ENCODE measurements at places on chromosomes 1 and 21.

DNA sequence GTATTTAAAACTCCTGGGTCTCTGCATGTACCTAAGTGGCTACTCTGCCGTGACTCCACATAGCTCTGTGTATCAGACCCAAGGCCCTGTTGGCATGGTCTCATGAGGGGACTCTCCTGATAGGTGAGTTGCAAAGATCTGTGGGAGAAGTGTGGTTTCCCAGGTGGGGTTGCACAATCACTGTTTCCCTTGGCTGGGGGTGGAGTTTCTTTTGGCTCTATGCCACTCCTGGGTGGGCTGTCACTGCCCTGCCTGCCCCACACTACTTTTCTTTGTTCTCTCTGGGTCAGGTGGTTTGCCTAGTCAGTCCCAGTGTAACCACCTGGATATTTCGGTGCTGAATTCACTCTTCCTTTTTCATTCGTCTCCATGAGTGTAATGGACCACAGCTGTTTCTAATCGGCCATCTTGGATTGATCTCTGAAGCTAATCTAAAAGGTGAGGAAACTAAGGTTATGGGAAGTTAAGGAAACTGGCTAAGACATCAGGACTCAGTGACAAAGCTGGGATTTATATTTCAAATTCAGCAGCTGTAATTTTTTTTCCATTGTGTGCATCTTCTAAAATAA is 97.1 kb upstream of the CACYBP start:
- no peak for DNase-seq

- no peak for DNase-seq
These were observed 483.5 kb downstream of the ADGRL2 start for GRCh38 chr1:82284213-82284612.

DNA sequence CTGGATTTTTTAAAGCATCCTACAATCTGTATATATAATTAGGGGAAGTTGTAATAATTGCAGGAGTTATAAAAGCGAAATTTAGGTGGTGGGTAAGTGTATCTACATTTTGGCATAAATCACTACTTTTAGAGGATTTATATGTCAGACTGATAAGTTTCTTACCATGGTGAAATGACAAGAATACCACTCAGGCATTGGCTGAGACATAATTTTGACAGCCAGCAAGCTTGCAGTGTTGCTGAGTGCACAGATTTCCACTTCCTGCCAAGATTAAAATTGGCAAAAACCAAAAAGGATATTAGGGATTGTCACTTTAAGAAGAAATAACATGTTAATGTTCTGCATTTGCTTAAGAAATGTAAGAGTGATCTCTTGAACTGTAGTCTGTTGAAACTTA is 28.2 kb downstream of the NFIA start:
- DNase-seq = no peak

GRCh38 chr1:7264101-7264500 is 478.8 kb downstream of the CAMTA1 start:
- DNase-seq = no peak

DNA sequence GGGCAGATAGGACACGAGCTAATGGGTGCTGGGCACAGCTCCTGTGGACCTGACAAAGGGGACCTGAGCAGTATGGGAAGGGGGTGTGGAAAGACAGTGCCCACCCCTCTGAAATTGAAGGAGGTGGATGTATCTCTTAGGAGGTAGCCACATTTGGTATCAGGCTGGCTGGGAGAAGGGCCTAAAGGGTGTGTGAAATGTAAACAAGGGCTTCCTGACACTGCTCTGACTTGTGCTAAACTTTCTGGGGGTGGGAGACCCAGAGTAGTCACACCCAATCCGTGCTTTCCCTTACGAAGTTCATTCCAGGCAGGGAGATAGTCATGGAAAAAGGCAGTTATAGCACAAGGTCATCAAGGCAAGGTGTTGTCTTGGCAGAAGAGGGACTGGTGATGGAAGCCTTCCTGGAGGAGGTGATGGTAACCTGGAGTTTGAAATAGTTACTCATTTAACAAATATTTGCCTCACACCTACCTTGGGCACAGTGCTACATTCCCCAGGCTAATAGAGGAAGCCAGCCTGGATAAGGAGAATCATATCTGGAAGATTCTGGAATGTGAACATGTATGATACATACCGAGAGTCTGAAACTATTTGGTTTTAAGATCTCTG is 5.3 kb upstream of the CCDC24 start:
- no peak for DNase-seq

GRCh38 chr1:206961668-206962067 is 8.6 kb downstream of the FCAMR start:
- no peak for DNase-seq

- DNase-seq = no peak
These were observed 17.4 kb upstream of the IGSF5 start for GRCh38 chr21:39727401-39728120.

DNA sequence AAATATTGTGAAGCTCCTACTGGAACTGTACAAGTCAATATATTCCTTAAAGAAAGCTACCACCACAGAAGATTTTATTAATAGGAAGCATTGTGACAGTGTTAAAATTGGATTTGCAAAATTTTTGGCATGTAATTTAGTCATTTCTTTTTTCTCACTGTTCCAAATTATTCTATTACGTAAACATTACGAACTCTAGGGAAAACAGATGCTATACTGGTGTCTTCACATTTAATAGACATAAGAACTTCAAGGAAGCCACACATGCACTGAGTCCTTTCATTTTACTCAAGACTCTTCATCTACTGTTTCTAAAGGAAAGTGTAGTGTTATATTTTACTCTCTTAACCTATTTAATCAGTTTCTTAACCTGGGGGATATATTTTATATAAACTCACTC is 135.4 kb downstream of the HMCN1 start:
- DNase-seq = no peak

DNA sequence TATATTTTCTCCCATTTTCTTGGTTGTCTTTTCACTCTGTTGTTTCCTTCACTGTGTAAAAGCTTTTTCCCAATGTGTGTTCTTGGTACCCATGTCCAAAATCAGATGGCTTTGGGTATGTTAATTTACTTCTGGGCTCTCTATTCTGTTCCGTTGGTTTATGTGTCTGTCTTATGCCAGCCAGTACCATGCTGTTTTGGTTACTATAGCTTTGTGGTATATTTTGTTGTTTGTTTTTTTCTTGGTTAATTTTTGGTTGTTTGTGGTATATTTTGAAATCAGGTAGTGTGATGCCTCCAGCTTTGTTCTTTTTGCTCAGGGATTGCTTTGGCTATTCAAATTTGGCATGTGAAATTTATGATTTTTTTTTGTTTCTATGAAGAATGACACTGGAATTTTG is 67.2 kb downstream of the SWT1 start:
- DNase-seq = no peak

- DNase-seq = no peak
These were observed 44.5 kb downstream of the MDM4 start for GRCh38 chr1:204560590-204561150.

- DNase-seq = no peak
These were observed 284.6 kb downstream of the PTBP2 start for GRCh38 chr1:97006044-97006661.

- DNase-seq = no peak
These were observed 18.2 kb upstream of the GJA9 start for GRCh38 chr1:38899560-38899959.

DNA sequence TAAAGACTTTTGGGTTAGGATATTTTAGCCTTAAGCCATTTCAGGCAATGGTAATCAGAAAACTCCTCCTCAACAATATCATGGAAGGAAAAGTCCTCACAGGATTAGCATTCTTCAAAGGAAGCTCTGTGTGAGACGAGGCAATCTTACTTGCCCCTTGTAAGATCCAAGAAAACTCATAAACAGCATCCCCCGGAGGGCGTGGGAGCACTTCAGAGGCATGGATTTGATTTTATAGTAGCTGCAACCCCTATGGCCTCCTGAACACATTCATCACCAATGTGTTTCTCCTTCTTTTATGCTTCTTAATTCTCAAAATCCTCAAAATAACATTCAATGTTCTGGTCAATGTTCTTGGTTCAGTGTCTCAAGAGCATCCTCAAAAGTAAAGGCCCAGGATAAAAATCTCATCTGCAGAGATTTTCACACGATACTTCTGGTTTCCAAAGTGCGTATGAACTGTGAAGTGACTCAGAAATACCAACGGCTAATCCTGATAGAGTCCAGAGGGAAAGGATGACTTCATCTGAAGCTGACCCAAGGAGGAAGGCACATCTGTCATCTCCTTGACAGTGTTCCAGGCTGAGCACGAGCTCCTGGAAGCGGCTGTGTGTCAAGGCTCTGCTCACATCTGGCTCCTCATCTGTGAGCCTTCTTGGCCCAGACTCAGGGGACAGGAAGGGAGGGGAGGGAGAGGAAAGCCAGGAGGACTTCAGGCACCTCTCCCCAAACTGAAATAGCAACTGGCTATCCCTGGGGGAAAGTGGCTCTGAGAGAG is 49.3 kb upstream of the PSEN2 start:
- peak; percentile 86 for DNase-seq

GRCh38 chr1:5822726-5823125 is 169.5 kb downstream of the NPHP4 start:
- DNase-seq = no peak

DNA sequence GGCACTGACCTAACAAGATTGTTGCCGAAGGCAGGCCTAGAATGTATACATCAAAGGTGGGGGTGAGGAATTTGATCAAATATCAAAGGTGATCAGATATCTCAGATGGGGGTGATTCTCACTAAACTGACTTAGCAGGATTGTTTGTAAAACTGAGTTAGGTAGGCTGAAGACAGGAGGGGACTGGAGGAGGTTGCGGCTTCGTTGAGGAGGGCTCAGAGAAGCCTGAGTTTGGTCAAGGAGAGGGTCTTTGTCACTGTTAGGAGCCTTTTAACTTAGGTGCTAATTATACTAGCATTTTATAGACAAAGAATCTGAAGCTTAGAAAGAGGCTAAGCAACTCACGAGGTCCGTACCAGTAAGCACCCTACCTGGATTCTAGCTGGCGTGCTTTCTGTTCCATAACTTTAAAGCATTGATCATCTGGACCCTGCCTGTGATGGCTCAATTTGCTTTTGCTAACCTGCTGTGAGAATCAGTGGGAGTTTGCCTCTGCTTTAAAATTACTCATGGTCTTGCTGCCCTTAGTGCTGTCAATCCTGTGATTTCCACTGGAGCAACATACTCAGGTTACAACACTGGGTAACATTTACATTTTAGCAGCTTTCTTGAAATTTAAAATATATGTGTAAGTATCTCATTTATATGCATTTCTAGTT is 49.8 kb downstream of the ITSN1 start:
- no peak for DNase-seq

DNA sequence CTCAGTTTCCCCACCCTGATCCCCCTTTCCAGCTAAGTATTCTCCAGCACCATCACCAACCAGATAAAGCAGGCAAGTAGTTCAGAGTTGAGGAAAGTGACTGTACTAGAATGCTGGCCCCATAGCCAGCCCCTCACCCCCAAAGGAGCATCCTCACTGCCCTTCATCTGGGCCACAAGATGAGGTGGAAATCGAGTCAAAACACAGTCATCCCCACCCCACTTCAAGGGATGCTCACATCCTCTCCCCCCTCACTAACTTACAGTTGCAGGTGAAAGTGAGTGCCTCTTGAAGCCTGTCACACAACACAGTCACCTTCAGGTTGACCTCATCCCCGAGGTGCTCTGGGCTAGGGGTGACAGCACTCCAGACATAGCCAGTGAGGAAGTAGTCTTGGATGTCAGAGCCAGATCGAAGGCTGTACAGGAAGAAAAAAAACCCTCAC is 30.4 kb downstream of the PIK3C2B start:
- DNase-seq = no peak

DNA sequence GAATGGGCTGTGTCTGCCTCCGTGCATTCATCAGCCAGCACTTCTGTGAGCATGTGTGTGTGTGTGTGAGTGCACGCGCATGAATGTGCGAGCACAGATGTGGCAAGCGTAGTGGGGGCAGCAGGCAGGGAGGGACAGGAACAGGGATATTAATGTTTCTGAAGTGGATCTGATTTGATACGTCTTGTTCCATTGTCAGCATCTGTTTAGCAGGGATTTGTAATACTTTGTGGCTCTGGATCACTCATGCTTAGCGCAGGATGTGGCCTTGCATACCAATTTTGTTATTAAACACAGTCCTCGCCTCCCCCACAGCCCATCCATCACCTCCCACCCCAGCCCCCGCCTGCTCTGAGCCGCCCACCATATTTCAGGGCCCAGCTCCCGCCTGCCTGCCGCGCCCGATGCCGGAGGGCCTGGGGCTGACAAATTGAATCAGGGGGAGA is 52.4 kb downstream of the TMEM53 start:
- no peak for DNase-seq

DNA sequence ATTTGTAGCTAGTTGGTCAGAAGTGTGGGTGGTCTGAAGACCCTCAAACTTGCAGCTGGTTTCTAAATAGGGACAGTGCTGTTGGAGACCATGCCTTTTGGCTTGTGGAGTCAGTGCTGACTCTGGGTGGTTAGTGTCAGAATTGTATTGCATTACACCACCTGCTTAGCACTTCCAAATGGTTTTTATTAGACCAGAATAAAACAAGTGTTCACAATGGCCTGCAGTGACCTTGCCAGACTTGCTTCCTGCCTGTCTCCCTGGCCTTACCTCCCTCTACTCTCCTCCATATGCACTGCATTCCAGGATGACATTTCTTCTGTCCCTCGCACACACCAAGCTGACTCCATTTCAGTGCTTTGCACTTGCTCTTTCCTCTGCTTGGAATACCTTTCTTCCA is 72.7 kb upstream of the CNIH3 start:
- no peak for DNase-seq

GRCh38 chr1:156476501-156477298 is 23.9 kb downstream of the MEF2D start:
- no peak for DNase-seq

Measured in Panc1 (cell line).